A375 (cell line): ENCODE measurements at places on chromosomes 3 and 15. TPM values are rescaled to one million over a fixed set of nuclear protein-coding genes. Genes with fewer than 3 reads are reported as not detected.

MB21D2 gene
- 6.0 and 6.1 TPM in 2 replicates for total RNA-seq

GOLGA8S gene
- total RNA-seq: not detected in 2 replicates

GPR171 gene
- total RNA-seq: not detected in 2 replicates

TMEM207 gene
- total RNA-seq: not detected in 2 replicates

GOLGA6A gene
- total RNA-seq: 2.4 TPM in 1 of 2 replicates, not detected in the other

TIPIN gene
- 26.9 and 34.0 TPM in 2 replicates for total RNA-seq

PP2D1 gene
- total RNA-seq: not detected in 2 replicates

UCN2 gene
- total RNA-seq: 17.5 and 30.5 TPM in 2 replicates

ADCY5 gene
- total RNA-seq: 0.04 TPM in 1 of 2 replicates, not detected in the other

FAM107A gene
- total RNA-seq: 0.03 TPM in 1 of 2 replicates, not detected in the other

DNASE1L3 gene
- not detected in 2 replicates for total RNA-seq

KLF15 gene
- 5.8 and 8.3 TPM in 2 replicates for total RNA-seq

RHCG gene
- not detected in 2 replicates for total RNA-seq

CPEB1 gene
- total RNA-seq: 1.7 and 2.9 TPM in 2 replicates

SLC22A14 gene
- total RNA-seq: 0.29 TPM in 1 of 2 replicates, not detected in the other

LNP1 gene
- total RNA-seq: 2.9 and 3.8 TPM in 2 replicates

EFCAB12 gene
- total RNA-seq: 0.08 and 0.16 TPM in 2 replicates

PARP15 gene
- not detected in 2 replicates for total RNA-seq

SGO1 gene
- total RNA-seq: 12.1 and 14.6 TPM in 2 replicates

CRABP1 gene
- not detected in 2 replicates for total RNA-seq

TUBGCP5 gene
- 28.2 and 33.9 TPM in 2 replicates for total RNA-seq

PRTG gene
- 17.3 and 27.5 TPM in 2 replicates for total RNA-seq

BFSP2 gene
- 0.27 TPM in 1 of 2 replicates, not detected in the other for total RNA-seq

NT5DC2 gene
- 46.1 and 59.3 TPM in 2 replicates for total RNA-seq

SMCO1 gene
- not detected in 2 replicates for total RNA-seq

GPR27 gene
- not detected in 2 replicates for total RNA-seq

THAP10 gene
- total RNA-seq: 2.2 and 3.7 TPM in 2 replicates

KNG1 gene
- total RNA-seq: not detected in 2 replicates

MEIS2 gene
- total RNA-seq: 15.8 and 18.9 TPM in 2 replicates

FMN1 gene
- 23.9 and 27.3 TPM in 2 replicates for total RNA-seq

MTHFS gene
- 30.7 and 32.2 TPM in 2 replicates for total RNA-seq

USP19 gene
- total RNA-seq: 95.6 and 106 TPM in 2 replicates

CLSTN2 gene
- total RNA-seq: 0.03 TPM in 1 of 2 replicates, not detected in the other

CAND2 gene
- 0.91 and 1.1 TPM in 2 replicates for total RNA-seq

EOMES gene
- 0.11 and 0.50 TPM in 2 replicates for total RNA-seq

RPL29 gene
- total RNA-seq: 1,860 and 1,974 TPM in 2 replicates
